Kidney (tissue), 22 donors: ENCODE measurements at places on chromosomes 4 and X.

GRCh38 chr4:62004881-62005280 lies 804.8 kb downstream of the ADGRL3 start:
- H3K36me3 ChIP-seq, result no peaks in the 10 kb centered on the region
- no peaks in the 10 kb centered on the region for H3K27me3 ChIP-seq
- H3K4me1 ChIP-seq, result no peaks in the 10 kb centered on the region
- no peak for DNase-seq
- no peak overlapping the region for H3K4me3 ChIP-seq

DNA sequence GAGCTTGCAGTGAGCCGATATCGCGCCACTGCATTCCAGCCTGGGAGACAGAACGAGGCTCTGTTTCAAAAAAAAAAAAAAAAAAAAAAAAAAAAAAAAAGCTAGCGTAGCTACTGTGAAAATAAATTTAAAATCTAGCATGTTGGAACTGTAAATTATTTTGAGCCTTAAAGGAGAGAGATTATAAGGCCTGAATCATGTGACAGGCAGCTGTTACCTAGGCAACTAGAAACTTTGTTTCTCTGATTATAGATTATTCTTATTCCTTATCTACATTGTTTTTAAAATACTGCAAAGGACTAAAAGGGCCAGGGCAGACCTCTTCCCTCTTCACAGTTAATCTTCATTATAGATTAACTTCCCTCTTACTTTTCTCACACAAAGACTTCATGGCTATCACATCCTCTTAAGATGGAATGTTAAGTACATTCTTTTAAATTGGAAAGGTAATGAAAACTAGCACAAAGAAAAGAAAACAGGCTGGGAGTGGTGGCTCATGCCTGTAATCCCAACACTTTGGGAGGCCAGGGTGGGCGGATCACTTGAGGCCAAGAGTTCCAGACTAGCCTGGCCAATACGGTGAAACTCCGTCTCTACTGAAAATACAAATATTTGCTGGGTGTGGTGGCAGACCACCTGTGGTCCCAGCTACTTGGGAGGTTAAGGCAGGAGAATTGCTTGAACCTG lies 21.1 kb upstream of the PDS5A start:
- H3K27ac ChIP-seq, result no peak overlapping the region
- no peaks in the 10 kb centered on the region for H3K36me3 ChIP-seq
- no peak overlapping the region for H3K4me3 ChIP-seq
- peak; percentile 37 for DNase-seq
- no peaks in the 10 kb centered on the region for H3K27me3 ChIP-seq

- DNase-seq, result no peak
- no peaks in the 10 kb centered on the region for H3K27me3 ChIP-seq
- no peaks in the 10 kb centered on the region for H3K4me1 ChIP-seq
- no peak overlapping the region for H3K4me3 ChIP-seq
- H3K27ac ChIP-seq, result no peak overlapping the region
Measured at GRCh38 chr4:12724510-12724909, 759.6 kb downstream of the RAB28 start.

DNA sequence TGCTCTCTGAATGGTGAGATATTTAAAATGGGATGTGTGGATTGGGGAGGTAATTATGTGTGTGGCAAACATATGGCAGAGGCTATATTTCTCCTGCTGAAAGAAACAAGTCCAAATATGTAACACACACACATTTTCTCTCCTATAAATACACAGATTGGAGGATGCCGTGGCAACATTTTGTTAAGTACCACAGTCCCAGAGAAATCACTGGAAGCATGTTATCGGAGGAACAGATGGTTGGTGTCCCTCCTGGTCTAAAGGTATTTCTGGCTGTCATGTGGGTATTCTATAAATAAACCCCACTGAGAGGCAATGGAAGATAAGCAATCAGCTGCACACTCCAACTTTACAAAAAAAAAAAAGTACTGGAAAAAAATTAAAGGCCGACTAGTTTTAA lies 528.3 kb upstream of the BOD1L1 start:
- H3K4me1 ChIP-seq, result no peaks in the 10 kb centered on the region
- no peaks in the 10 kb centered on the region for H3K36me3 ChIP-seq
- DNase-seq, result no peak
- H3K27ac ChIP-seq, result no peak overlapping the region

GRCh38 chr4:41092128-41092527 lies 122.2 kb downstream of the APBB2 start:
- DNase-seq, result no peak
- no peak overlapping the region for H3K4me3 ChIP-seq
- H3K27ac ChIP-seq, result no peak overlapping the region
- H3K27me3 ChIP-seq, result no peaks in the 10 kb centered on the region
- H3K36me3 ChIP-seq, result no peaks in the 10 kb centered on the region

DNA sequence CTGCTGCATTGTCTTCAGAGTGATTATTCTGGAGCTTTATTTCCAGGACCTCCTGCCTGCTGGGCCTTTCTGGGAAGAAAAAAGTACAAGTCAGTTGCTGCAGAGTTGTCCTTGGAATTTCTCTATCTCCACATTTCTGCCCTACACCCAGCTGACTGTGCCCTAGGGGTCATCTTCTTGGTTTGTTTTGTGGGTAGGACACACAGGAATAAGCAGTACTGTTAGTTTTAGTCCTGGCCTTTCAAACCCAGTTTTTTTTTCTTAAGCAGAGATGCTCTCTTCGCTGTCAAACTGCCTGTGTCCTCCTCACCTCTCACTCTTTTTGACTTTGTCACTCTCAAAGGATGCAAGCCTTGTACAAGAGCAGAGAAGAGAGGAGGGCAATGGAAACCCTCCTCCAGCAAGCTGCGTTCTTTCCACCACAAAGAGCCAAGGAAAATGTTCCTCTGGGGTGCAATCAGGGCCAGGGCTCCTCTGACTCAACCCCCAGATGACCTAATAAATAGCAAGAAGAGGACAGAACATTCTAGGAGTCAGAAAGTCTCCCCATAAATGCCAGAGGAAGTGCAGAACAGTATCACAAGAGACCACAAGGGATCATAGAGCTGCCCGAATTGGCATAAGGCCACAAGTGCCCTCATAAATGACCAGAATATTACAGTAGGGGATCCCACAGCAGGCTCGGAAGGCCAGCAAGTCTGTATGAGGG lies 186.2 kb downstream of the RCHY1 start:
- no peak overlapping the region for H3K4me3 ChIP-seq
- no peak overlapping the region for H3K27ac ChIP-seq
- no peaks in the 10 kb centered on the region for H3K27me3 ChIP-seq
- DNase-seq, result no peak

GRCh38 chr4:112521123-112522023 lies 5.4 kb upstream of the NEUROG2 start:
- H3K36me3 ChIP-seq, result no peaks in the 10 kb centered on the region
- no peak for DNase-seq
- H3K4me3 ChIP-seq, result no peak overlapping the region
- H3K4me1 ChIP-seq, result peaks cover 5% of the 10 kb centered on the region
- H3K27me3 ChIP-seq, result peaks cover 72% of the 10 kb centered on the region

GRCh38 chr4:7180938-7181337 lies 11.4 kb upstream of the SORCS2 start:
- H3K27ac ChIP-seq, result no peak overlapping the region
- peaks cover 2% of the 10 kb centered on the region for H3K4me1 ChIP-seq
- H3K4me3 ChIP-seq, result no peak overlapping the region
- no peaks in the 10 kb centered on the region for H3K36me3 ChIP-seq
- no peaks in the 10 kb centered on the region for H3K27me3 ChIP-seq

DNA sequence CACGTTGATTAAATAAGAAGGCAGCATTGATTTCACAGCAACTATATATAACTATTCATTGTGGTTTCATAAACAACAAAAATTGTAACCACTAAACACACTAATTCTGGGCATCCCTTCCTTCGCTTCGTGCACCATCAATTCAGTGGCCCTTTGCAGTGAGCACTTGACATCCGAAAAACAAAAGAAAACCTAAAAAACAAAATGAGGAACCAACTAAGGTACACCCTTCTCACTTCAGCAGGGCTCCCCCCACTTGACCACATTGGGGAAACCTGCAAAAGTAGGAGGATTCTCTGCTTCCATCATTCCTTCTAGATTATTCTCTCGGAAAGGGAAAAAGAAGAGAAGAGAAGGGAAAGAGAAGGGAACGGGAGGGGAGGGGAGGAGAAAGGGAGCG lies 28.3 kb downstream of the NBDY start:
- no peak overlapping the region for H3K4me3 ChIP-seq
- no peaks in the 10 kb centered on the region for H3K4me1 ChIP-seq
- H3K36me3 ChIP-seq, result no peaks in the 10 kb centered on the region
- no peak overlapping the region for H3K27ac ChIP-seq
- peaks cover 8% of the 10 kb centered on the region for H3K27me3 ChIP-seq

GRCh38 chr4:17169699-17170098 lies 271.3 kb upstream of the LDB2 start:
- no peak overlapping the region for H3K27ac ChIP-seq
- DNase-seq, result no peak
- H3K27me3 ChIP-seq, result no peaks in the 10 kb centered on the region
- H3K4me3 ChIP-seq, result no peak overlapping the region

DNA sequence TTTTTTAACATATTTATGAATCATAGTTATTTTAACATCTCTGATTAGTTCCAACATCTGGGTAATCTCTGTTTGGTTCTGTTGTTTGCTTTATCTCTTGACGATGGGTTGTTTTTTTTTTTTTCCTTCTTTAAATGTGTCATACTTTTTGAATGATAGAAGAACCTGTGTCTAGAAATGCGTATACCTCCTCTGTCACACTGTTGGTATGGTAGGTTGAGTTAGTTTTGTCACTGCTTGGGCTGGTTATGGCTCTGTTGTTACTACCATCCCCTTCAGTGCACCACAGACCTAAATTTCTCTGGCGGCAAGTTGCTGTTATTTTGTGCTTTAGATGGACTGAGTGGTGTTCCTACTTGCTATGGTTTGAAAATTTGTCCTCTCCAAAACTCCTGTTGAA lies 16.8 kb downstream of the STIM2 start:
- H3K4me3 ChIP-seq, result no peak overlapping the region
- no peaks in the 10 kb centered on the region for H3K27me3 ChIP-seq
- H3K27ac ChIP-seq, result no peak overlapping the region
- no peaks in the 10 kb centered on the region for H3K36me3 ChIP-seq

DNA sequence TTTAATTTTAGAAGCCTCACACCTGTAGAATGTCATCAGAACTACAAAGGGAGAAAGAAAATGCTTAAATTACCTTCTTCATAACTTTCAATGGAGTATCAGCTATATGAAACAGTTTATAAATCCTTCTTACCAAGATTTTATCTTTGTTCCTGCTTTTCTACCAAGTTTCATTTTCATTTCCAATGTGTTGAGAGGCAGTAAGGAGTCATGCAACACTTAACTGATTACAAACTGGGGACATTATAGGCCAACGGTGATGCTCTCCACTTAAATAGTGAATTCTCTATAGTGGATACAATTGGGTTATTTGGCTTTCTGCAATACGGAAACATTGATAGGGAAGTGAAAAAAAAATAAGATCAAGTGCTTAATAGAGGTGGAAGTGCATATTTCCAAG lies 145.2 kb upstream of the FTHL17 start:
- H3K4me3 ChIP-seq, result no peak overlapping the region
- H3K36me3 ChIP-seq, result no peaks in the 10 kb centered on the region
- no peaks in the 10 kb centered on the region for H3K4me1 ChIP-seq
- no peak for DNase-seq
- H3K27me3 ChIP-seq, result no peaks in the 10 kb centered on the region
